ENCODE measurements at places on chromosomes 4 and X.

GRCh38 chr4:156953951-156954350 is 17.6 kb downstream of the PDGFC start:
- no peak for DNase-seq

DNA sequence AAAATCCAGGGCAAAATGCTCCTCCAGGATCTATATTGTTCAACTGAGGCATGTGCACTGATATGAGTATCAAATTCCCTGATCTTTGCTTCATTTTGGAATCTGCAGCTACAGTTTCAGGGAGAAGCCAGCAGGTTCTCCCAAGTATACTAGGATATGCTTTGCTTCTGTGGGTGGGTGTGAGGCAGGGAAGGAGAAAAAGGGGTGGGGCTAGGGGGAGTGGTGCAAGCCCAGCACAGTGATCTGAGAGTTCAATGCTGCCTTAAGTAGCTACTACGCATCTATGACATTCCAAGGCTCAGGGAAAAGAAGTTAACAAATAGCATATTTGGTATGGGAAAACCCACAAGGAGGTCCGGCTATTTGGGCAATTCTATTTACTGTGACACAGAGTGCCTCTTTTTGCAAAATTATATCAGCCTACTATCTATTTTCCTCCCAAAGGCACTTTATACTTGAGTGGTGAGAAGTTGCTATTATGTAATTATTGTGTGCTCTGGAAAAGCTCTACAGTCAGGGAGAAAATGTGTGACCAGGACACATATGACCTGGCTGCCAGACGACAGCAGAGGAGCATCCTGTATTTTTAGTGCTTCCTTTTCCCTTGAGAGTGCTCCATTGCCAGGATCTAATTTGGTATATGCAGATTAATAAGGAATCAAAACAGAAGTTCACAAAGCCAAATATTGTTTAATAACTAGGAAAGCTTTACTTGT is 162.0 kb downstream of the RNF150 start:
- no peak for DNase-seq

GRCh38 chr4:7206911-7207567 is 14.7 kb downstream of the SORCS2 start:
- no peak for DNase-seq

- no peak for DNase-seq
Observed at GRCh38 chr4:17376205-17376604, 135.7 kb downstream of the QDPR start.

- DNase-seq = peak; percentile 10
Observed at GRCh38 chr4:71709961-71710360, 73.9 kb downstream of the GC start.

DNA sequence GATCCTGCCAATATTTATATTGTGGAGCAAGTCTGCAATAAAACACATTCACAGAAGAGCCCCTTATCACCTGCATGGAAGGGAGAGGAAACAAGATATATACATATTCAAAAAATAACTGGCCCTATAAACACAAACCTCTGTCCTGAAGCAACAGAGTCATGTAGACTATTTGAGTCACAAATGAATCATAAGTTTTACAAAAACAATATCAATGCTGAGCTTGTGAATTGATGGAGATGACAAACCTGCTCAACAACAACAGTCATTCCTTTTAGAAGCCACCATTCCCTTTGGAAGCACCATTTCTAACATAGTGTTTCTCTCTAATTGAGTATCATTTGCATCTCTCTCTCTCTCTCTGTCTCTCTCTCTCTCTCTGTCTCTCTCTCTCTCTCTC is 313.9 kb downstream of the MID1IP1 start:
- no peak for DNase-seq

DNA sequence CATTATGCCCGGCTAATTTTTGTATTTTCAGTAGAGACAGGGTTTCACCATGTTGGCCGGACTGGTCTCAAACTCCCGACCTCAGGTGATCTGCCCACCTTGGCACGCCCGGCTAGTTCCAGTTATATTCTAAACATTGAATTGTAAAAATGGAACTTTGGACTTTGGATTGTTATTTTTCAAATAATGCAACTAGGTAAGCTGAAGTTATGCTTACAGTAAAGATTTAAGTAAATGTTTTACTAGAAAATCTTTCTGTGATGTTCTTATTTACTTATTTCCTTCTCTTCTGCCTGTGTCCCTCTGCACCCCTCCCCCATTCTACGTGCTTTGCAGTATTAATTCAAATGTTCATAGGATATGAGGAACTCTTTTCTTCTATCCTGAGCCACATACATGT is 26.1 kb downstream of the GK start:
- DNase-seq = no peak

DNA sequence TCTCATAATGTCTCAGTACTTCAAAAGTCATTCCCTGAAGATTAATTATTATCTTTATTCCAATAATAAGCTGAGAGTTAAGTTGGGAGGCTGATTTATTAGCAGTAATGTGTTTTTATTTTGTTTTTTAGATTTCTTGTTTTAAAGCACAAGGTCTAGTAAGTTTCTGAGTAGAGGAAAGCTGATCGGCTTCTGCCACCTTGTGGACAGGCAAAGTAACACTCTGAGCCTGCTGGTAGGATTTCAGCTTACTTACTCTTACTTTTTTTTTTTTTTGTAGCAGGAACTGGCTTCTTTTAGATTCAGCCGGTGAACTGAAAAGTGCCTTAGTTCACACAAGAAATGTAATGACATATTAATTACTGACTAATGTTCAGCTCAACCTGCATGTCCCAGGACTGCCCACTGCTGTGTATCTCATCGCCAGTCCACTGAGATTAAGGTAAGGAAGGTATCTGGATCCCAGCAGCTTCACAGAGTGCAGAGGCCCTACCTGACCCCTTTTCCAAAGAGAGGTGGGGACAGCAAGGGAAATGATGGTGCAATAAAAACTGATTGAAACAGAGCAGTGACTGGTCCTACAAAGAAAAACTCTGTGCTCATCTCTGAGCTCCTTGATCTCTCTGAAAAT is 126.5 kb downstream of the ADGRA3 start:
- DNase-seq = peak; percentile 81

GRCh38 chr4:3213106-3213425 is 35.9 kb upstream of the MSANTD1 start:
- DNase-seq = no peak

- DNase-seq = no peak
Observed at GRCh38 chr4:110676241-110676640, 53.4 kb upstream of the PITX2 start.

DNA sequence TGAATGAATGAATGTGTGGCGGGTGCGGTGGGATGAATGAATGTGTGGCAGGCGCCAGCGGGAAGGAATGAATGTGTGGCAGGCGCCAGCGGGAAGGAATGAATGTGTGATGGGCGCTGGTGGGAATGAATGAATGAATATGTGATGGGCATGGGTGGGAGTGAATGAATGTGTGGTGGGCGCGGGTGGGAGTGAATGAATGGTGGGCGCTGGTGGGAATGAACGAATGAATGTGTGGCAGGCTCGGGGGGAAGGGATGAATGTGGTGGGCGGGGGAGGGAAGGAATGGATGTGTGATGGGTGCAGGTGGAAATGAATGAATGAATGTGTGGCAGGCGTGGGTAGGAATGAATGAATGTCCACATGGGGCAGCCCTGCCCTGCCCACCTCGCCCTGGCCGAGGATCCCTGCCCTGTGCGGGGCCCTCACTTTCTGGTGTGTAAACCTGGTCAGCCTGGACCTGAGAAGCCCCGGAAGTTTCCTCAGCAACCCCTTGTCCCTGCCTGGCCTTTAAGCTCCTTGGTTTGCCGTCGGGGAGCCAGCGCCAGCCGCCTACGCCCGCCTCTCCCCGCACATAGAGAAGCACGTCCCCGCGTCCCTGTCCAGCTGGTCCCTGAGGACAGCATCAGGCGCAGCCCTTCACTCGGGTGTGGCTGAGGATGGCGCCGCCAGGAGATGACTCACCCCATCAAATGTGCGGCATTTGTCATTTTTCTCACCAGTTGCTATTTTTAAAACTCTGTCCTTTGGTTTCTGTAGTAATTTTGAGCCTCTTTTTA is 112.8 kb upstream of the LRPAP1 start:
- DNase-seq = no peak

GRCh38 chr4:158666892-158667291 is 4.8 kb downstream of the C4orf46 start:
- no peak for DNase-seq

GRCh38 chrX:125681507-125681906 is 361.8 kb downstream of the TEX13C start:
- DNase-seq = peak; percentile 1

- DNase-seq = no peak
Observed at GRCh38 chrX:68832516-68833447, 4.0 kb downstream of the EFNB1 start.

- no peak for DNase-seq
Observed at GRCh38 chr4:104457308-104457981, 37.2 kb downstream of the CXXC4 start.

DNA sequence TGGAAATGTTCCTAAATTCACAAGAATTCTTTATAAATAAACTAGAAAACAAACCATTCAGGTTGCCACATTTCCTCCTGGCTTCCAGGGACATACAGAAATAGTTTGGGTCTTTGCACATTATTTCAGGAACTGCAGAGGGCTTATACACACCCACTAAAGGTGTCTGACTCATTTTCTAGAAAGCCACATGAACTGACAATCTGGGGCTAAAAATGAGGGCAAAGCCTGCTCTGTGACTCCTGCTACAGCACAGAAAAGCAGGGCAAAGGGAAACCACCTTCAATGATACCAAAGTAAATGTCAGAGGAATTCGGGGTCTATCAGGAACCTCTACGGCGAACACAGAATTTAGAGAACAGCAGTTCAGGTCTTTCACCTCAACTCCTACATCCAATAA is 112.2 kb upstream of the MAP3K15 start:
- DNase-seq = no peak

DNA sequence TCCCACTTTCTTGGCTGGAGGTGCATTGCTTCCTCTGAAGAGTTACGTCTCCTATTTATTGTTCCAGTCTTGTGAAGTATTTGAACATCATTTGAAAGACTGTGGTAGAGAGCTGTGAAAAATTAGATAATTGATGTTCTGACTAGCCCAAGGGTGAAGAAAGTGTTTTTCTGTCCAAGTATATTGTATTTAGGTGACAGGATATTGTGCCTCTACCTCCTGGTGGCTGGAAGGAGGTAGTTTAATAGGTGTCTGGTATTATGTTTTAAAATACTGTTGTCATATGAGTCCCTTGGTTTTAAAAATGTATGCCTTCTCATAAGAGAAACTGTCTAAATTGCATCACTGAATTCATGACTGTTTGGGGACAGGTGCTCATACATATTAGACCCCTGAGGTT is 226.0 kb downstream of the SPRY1 start:
- DNase-seq = no peak
